ENCODE measurements at places on chromosomes 11 and 22.
A peak's percentile ranks its signal among the peaks of the same experiment; 100 is the strongest.

DNA sequence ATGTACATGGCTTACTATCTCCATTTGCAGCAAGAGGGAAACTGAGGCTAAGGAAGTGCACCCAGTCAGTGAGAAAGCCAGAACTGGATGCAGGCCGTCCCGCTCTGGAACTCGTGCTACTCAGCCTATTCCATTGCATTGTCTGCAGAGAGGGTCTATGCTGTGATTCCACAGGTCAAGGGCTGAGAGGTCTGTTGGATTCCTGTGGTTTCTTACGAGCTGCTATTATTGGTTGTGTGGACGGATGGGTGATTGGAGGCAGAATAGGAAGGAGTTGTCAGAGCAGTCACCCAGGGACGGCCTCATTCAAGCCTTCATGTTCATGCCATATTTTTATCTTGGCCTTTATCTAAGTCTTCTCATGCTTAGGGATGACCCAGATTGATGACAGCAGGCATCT is 33.4 kb downstream of the SCGB1A1 start:
- no peak for DNase-seq

GRCh38 chr22:23157560-23158515 is 12.6 kb downstream of the RAB36 start:
- no peak for DNase-seq

DNA sequence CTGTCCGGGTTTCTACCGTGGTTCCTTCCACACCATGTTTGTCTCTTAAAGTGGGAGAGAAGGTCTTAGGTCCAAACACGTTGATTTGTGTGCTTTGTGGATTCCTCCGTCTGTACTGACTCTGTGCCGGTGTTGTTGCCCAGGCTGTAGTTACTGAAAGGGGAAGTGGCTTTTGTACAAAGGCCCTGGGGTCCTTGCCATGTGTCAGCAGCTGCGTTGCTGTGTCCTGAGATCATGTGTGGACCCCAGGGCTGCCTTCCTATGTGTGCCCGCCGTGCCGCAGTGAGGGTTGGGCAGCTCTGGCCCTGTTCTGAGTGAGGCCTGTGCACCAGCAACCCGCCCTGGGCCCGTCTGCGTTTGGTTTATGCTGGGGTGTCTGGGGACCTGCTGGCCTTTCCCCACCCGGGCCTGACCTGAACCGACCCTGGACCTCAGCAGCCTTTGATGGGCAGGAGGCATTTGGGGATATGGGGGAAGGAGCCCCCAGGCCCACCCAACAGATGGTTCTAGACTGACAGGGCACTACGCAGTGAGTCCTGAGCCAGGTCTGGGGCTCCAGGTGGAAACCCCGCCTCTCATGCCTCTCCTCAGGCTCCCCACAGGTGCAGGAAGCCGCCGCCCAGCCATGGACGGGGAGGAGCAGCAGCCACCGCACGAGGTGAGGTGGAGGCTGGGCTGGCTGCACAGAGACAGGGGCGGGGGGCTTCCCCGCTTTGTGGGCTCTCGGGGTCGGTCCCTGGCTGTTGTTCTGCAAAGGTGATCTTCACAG is 6.9 kb downstream of the TRABD start:
- no peak for DNase-seq

- no peak for DNase-seq
Measured at GRCh38 chr22:30855677-30856518, 112.7 kb downstream of the MORC2 start.

GRCh38 chr11:57614234-57614772 is 16.8 kb downstream of the SERPING1 start:
- no peak for DNase-seq

GRCh38 chr11:72821920-72822799 is 7.9 kb downstream of the ATG16L2 start:
- DNase-seq = peak; percentile 92

- DNase-seq = no peak
Measured at GRCh38 chr11:112165049-112165448, 1.2 kb upstream of the IL18 start.

DNA sequence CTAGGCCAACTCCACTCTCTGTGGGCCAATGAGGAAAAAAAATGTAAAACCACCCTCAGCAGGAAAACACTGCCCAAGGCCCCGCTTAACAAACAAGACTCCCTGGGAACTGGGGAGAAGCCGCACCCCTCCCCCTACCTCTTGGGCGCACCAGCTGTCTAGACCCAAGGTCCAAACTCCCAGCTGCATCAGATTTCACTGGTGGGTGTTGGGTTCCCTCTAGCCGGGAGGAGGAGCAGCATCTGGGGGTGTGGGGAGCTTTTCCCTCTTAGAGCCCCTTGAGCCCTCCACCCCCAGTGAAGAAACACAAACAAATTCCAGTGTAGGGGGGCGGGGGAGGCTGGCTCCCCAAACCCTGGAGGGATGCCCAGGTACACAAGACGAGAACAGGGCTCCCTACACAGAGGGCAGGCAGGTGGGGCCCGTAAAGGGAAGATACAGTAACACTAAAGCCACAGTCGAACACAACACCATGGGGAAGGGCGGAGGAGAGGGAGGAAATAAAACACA is 64.9 kb downstream of the NECTIN1 start:
- DNase-seq = no peak

GRCh38 chr22:49103314-49104059 is 724.2 kb downstream of the BRD1 start:
- no peak for DNase-seq

DNA sequence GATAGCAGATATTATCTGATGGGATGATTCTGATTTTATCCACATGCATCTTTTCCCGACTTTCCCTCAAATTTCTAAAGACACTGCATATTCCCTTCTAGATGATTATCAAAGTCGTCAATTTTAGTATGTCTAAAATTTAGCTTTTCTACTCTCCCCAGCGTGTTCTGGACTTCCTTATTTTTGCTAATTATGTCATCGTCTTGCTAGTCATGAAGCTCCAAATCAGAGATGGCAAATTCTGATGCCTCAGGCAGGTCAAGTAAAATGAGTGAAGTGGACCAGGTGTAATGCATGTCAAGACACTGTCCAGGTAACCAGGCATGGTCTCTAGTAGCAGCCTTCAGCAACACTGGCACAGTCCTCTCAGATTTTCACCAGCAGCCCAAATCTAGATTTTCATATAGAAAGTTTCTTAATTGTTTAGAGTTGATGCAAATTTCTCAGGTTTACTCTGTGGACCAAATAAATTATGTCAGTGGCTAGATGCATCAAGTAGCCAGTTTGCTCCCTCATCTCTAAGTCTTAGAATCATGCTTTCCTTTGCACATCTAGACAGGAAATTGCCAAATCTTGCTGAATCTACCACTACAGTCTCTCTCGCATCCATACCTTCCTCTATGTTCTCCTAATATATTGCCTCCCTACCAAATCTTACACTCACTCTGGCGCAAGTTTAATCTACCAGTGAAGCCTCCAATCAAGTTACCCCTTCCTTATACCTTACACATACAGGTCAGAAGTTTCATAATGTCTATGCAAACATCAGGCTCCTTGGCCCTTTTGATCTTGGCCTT is 10.6 kb downstream of the HSD17B12 start:
- DNase-seq = no peak

DNA sequence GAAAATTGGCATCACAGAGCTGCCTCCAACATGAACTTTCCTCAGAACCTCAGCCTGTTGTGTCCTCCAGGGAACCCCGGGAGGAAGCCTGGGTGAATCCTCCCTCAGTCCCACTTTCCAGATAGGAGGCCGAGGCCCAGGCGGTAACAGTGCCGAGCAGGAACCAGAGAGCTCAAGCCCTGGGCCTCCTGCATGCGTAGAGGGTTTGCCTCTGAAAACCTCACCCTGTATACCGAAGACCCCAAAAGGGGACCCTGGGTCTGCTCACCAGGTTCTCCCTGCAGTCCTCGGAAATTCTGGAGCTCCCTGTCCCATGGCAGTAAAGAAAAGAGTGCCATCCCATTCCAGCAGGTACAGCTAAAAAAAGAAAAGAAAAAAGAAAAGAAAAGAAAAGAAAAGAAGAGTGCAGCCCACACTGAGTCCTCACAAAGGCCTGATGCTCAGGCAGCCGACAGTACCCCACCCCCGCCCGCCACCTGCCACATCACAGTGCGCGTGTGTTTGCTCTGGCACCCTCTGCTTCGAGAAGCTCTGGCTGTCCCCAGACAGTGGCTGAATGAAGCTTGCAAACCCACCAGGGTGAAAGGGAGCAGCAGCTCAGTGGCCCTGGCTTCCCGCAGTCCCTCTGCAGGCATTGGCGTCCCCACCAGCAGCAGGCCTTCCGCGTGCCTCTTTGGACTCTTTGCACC is 28.4 kb upstream of the FADD start:
- DNase-seq = no peak

Measured in activated CD4-positive, alpha-beta T cell treated with anti-CD3 and anti-CD28 coated beads, Interleukin-2, Interleukin-6, amounts not matched to agents 100 ng/mL and 50 ng/mL, durations not matched to agents 16 hours and 8 hours (primary cell).